ENCODE measurements at places on chromosomes 1 and 21. TPM values are rescaled to one million over a fixed set of nuclear protein-coding genes. Genes with fewer than 3 reads are reported as not detected.

CLCA4 gene
- total RNA-seq, result not detected

GRCh38 chr1:60388092-60388987 is 314.8 kb upstream of the C1orf87 start:
- H3K4me1 ChIP-seq, result no peaks in the 10 kb centered on the region
- no peaks in the 10 kb centered on the region for H3K36me3 ChIP-seq
- no peak overlapping the region for H3K4me3 ChIP-seq
- H3K27ac ChIP-seq, result no peak overlapping the region
- DNase-seq, result no peak

DNA sequence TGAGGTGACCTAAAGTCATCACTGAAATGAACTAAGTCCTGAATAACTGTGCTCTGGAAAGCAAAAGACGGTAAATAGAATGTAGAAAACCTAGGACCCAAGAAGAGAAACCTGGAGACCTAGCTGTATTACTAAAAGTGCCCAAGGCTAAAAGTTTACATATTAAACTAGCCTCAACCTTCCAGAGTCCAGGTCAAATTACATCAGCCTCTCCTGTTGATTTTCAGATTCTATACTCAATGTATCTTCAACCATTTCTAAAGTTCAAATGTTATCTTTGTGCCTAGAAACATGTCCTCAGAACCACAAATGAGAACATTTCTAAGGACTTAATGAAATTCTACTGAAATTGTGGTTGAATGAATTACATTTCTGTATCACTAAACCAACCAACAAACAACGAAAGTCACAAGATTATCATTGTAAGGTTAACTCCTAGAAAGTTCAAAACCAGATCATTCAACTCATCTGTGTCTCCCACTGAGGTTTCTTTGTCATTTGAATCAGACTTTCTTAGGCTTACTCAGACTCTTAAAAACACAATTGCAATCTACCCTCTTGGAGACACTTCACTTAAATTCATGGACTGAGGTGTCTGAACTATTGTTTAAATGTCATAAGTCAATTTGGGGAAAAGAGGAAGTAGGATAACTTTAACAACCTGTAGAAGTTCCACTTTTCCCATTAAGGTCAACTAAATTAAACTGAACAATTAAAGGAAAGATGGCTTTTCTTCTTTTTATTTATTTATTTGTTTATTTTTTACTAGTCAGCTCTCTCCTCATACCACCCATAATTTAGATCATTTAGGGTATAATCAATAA is 207.7 kb downstream of the BARHL2 start:
- no peaks in the 10 kb centered on the region for H3K27me3 ChIP-seq
- H3K36me3 ChIP-seq, result no peaks in the 10 kb centered on the region
- no peak overlapping the region for H3K4me3 ChIP-seq
- peaks cover 15% of the 10 kb centered on the region for H3K4me1 ChIP-seq

DNA sequence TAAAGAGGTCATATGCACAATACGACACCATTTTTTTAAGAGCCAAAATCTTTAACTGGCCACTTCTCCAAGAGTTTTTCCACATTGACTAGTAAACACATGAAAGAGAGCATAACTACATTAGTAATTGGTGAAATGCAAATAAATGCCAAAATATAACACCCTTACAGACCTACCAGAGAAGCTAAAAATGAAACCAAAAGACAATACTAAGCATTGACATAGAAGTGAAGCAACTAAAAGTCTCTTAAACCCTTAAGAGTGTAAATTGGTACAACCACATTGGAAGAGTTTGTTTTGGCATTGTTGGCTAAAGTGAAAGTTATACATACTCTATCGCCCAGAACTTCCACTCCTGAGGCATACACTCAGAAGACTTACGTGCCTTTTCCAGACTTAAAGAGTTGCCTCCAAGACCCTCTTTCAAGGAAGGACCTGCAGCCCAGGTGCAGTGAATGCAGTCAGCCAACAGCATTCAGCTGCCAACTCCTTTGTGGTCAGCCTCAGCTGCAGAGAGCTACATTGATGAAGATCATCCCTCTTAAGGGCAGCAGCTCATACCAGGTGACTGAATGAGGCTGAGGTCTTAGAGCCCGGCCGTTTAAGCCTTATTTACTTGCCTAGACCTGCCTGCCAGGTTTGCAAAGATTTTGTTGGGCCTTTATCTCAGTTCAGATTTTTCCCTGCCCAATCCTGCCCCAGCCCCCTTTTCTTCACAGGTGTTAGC is 839.1 kb upstream of the ADGRL2 start:
- H3K4me3 ChIP-seq, result no peak overlapping the region
- no peaks in the 10 kb centered on the region for H3K27me3 ChIP-seq
- no peaks in the 10 kb centered on the region for H3K36me3 ChIP-seq
- H3K4me1 ChIP-seq, result no peaks in the 10 kb centered on the region
- peak; percentile 10 for DNase-seq

- DNase-seq, result peak; percentile 6
- no peaks in the 10 kb centered on the region for H3K36me3 ChIP-seq
- H3K4me3 ChIP-seq, result no peak overlapping the region
- no peaks in the 10 kb centered on the region for H3K27me3 ChIP-seq
- no peak overlapping the region for H3K27ac ChIP-seq
These were observed 51.3 kb upstream of the IVNS1ABP start for GRCh38 chr1:185368313-185368855.

GRCh38 chr1:53769184-53769583 is 30.2 kb upstream of the GLIS1 start:
- no peaks in the 10 kb centered on the region for H3K27me3 ChIP-seq
- H3K4me1 ChIP-seq, result no peaks in the 10 kb centered on the region
- H3K4me3 ChIP-seq, result no peak overlapping the region
- DNase-seq, result no peak
- H3K36me3 ChIP-seq, result peaks cover 6% of the 10 kb centered on the region
- H3K27ac ChIP-seq, result no peak overlapping the region

Measured in neural progenitor cell (in vitro differentiated cells).